ENCODE measurements at places on chromosomes 3 and 15.
A peak's percentile ranks its signal among the peaks of the same experiment; 100 is the strongest.

DNA sequence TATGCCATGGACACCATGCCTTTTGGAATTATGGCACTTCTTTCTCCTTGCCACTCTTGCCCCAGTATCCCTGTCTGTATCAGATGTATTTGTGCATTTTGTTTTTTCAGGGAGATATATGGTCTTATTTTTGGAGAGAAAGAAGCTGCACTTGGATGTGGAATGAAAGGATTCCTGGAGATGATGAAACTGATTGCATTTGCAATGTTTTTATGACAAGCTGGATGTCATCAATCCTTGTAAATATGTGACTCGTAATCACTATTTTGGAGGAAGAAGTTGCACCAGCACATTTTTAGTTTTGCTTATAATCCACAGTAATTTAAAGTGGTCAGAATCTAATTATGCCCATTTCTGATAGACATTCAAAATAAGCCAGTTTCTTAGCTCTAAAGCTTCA lies 165.0 kb downstream of the NR1D2 start:
- DNase-seq, result no peak

- DNase-seq, result no peak
These were observed 124.9 kb upstream of the GAP43 start for GRCh38 chr3:115498421-115498820.

- DNase-seq, result no peak
These were observed 431.2 kb downstream of the LPP start for GRCh38 chr3:188584958-188585689.

DNA sequence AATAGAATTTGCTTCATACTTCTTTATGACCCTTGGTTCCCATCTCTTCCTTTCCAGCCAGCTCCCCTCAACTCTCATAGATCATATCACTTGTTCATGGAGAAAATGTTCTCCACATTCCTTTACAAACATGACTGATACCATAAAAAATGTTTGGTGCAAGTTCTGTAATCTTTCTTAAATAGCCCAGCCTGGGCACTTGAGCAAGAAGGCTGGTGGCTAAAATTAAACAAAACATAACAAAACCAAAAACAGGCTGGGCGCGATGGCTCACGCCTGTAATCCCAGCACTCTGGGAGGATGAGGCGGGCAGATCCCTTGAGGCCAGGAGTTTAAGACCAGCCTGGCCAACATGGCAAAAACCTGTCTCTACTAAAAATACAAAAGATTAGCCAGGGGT lies 8.9 kb upstream of the POLR2M start:
- no peak for DNase-seq

- DNase-seq, result no peak
These were observed 33.0 kb downstream of the MBNL1 start for GRCh38 chr3:152301745-152302181.

DNA sequence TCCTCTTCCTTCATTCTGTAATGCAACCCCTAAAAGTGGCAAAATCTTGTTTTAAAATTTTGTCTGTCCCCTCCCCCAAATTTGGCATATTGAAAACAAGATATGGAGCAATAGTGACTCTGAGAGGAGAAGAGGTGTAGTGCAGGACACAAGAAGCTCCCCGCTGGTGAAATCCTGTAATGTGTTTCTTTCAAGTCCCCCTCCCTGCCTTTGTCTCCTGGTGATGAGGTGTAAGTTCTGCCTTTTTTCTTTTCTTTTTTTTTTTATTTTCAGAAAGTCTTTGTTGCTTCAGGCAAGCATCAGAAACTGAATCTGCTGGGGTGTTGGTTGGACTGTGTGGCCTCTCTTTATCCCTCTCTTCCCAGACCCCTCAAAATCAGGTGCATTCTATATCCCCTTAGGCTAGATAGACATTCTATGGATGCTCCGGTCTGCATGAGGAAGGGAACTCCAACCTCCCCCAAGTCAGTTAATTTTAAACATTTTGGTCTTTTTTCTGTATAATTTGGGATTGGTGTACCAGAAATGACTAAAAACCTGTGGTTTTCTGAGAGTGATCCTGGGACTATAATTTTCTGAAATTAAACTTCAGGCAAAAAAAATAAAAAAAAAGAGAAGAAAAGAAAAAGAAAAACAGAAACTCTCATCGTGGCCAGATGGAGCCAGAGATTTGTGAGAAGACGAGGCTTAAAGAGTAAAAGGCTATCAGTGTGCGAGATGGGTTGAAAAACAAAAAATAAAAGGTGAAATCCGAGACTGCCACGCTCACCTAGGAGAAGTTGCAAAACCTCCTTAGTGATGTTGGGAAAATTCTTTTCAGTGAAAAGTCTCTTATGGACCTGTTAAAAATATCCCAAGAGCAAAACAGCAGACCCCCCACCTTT lies 21.4 kb downstream of the ACKR2 start:
- DNase-seq, result no peak

DNA sequence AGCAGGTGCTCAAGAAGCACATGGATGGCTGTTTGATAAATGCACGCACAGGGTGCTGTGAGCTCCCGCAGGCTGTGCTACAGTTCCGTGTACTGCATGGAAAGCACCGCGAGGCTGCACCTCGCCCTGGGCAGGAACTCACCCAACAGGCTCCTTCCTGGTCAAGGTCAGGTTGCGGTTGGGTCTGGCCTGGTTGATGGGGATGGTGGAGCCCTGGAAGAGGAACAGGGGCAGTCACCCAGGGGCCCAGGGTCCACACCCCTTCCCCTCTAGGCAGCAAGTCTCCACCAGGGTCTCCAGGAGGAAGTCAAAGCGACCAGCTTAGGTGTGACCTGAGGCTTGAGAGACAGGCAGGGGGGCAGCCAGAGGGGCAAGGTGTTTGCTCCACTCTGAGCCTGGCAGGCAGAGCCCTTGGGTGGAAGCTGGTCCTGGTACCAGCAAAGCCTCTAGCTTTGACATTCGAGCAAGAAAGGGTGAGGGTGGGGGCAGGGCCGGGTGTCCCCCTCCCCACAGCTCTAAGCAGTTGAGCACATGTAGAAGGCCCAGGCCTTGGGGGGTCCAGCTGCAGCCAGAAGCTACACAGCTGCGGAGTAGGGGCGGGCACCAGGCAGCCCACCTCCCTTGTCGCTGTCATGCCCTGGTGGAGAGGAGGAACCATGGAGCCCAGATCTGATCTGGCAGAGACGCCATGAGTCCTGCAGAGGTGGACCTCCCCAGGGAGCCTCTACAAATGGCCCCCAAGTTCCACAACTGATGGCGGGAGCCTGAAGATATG lies 46.3 kb upstream of the SLC41A3 start:
- DNase-seq, result no peak

- DNase-seq, result no peak
These were observed 342.9 kb downstream of the CLSTN2 start for GRCh38 chr3:140277886-140278285.

- peak; percentile 44 for DNase-seq
These were observed 12.7 kb downstream of the PLXND1 start for GRCh38 chr3:129593595-129594339.

DNA sequence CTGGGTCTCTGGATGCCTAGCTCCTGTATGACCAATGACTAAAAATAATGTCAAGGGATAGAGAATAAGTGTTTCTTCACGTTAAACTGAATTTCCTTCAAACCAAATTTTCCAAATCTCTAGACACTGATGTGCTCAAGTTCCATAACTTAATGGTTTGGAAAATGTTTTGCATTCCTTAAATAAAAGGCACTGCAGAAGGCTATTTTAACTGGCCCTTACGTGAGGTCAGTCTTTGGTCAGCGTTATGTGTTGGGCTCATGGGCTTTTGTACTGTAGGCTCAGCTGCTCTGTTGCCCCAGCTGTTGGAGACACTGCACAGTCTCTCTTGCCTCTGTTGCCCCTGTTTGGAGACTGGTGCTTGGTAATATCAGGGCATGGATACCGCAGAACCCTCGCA lies 188.5 kb downstream of the TPRG1 start:
- no peak for DNase-seq

GRCh38 chr3:57967590-57967989 lies 40.6 kb upstream of the FLNB start:
- no peak for DNase-seq

DNA sequence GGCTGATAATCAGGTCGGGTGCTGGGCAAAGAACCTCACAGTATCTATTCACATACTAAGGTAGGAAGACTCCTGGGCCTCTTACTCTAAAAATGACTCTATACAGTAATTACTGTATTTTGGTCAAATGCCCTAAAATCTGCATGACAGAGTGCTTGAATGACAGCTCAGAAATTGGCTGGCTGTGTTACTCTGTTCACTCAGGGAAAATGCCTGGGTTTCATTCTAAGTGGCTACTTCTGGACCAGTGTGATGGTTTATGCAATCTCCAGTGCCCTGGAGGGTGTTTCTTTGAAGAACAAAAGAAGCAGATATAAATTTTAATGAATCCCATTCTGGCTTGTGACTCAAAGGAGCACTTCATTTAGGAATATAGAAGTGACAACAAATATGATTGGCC lies 2.2 kb downstream of the GABRR3 start:
- DNase-seq, result no peak

DNA sequence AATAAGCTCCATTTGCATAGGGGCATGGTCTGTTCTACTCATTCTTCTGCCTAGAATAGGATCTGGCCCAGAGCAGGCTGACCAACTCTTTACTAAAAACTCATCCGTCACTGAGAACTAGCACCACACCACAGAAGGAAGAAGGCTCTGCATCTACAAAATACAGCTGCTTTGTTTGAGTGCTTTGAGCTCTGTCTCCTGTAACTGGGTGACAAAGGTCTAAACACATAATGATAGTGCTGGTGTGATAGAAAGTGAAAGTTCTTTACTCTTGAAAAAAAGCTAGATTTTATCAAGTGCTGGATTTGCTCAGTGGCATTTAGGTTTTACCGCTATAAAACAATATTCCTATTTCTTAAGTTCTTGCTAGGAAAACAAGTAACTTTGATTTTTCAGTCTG lies 140.7 kb downstream of the FHIT start:
- DNase-seq, result no peak

GRCh38 chr15:27842526-27842925 lies 256.6 kb downstream of the OCA2 start:
- no peak for DNase-seq

GRCh38 chr3:114329823-114330222 lies 36.0 kb downstream of the TIGIT start:
- DNase-seq, result no peak

- no peak for DNase-seq
These were observed 281.6 kb downstream of the PLCL2 start for GRCh38 chr3:17166369-17166768.

GRCh38 chr15:68503791-68504680 lies 72.1 kb upstream of the ITGA11 start:
- DNase-seq, result no peak

DNA sequence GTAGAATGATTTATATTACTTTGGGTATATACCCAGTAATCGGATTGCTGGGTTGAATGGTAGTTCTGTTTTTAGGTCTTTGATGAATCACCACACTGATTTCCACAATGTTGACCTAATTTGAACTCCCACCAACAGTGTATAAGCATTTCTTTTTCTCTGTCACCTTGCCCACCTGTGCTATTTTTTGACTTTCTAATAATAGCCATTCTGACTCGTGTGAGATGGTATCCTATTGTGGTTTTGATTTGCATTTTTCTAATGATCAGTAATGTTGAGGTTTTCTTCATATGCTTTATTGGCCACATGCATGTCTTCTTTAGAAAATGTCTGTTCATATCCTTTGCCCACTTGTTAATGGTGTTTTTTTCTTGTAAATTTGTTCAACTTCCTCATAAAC lies 340.8 kb downstream of the PLOD2 start:
- no peak for DNase-seq

- no peak for DNase-seq
These were observed 161.4 kb downstream of the CHSY1 start for GRCh38 chr15:101090428-101090790.

- no peak for DNase-seq
These were observed 200.7 kb downstream of the UBE3A start for GRCh38 chr15:25238126-25238525.

GRCh38 chr3:159950156-159950898 lies 38.3 kb upstream of the IL12A start:
- DNase-seq, result no peak

- no peak for DNase-seq
These were observed 108.7 kb upstream of the TSPAN3 start for GRCh38 chr15:77179541-77179998.

- DNase-seq, result no peak
These were observed 59.2 kb downstream of the SRGAP3 start for GRCh38 chr3:9190276-9190675.

GRCh38 chr3:115052906-115053305 lies 94.2 kb downstream of the ZBTB20 start:
- no peak for DNase-seq

DNA sequence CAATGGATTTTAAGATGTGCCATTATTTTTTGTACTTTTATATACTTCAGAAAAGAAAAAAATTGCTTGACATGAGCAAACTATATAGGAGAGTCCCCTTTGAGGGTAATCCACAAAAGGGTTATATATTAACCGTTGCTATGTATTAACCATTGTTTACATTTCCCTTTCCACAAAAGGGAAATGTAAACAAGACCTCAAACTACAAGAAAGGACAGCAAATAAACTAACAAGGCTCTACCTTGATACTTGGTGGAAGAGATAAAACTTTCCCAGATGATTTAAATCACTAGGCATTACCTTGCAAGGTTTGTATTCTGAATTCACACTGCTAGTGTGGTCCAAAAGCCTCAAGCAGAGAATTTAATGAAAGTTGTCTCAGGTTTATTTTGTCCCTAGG lies 616.3 kb upstream of the BCHE start:
- DNase-seq, result no peak

DNA sequence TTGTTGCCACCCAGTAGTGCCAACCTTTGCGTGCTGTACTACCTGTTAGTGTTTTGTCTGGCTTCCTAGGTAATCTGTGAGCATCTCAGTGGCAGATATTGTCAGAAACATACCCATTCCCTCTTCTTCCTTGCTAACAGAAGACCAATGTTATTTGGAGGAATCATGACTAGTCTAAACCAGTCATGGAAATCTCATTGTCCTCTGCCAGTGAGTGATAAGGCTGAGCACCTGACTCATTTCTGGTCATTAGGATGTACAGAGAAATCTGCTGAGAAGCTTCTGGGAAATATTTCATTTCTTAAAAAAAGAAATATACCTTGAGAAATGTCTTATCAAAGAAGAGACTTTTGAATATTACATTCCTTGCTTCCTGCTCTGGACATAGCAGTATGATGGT lies 70.1 kb upstream of the CDV3 start:
- DNase-seq, result no peak

DNA sequence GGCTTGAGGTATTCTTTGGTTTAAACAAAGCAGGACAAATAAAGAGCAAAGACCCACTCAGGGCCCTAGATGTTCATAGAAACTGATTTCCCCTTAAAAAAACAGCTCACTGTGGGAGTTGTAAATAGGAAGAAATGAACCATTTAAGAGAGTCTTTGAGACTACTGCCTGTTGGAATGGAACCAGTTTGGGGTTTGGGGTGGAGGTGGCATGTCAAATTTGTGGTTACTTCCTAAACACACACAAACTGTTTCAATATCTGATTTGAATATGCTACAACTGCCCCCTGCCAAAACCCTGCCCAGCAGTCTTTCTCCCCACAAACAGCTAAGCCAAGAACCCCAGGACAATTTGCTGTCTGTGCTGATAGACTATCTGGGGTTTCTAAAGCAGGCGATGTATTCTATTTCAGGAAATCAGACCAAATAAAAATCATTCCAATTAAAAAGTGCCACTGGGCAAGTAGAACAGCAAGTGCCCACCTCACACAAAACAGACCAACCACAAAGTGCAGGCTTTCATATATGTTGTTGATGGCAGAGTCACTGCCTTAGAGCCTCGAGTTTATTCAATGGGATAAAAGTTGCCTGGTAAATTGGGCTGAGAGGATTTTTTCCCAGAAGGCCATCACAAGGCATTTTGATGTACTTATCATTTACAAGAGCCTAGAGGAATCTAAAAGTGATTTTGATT lies 293.9 kb upstream of the PROK2 start:
- DNase-seq, result no peak
